Cerebellar nuclear complex (tissue), 1 donor: ENCODE measurements at places on chromosomes 13 and 19.

GRCh38 chr19:10912619-10913018, 15.8 kb downstream of the YIPF2 start:
- DNase-seq = no peak

GRCh38 chr19:403221-404027, 5.5 kb downstream of the C2CD4C start:
- DNase-seq = no peak

GRCh38 chr19:51552996-51553725, 17.9 kb upstream of the ZNF175 start:
- no peak for DNase-seq

GRCh38 chr19:10812902-10813404, 23.1 kb downstream of the TMED1 start:
- no peak for DNase-seq

GRCh38 chr13:32669030-32669646, 82.9 kb downstream of the PDS5B start:
- DNase-seq = no peak

- DNase-seq = no peak
These were observed 29.1 kb upstream of the IGFL4 start for GRCh38 chr19:46069806-46070341.

DNA sequence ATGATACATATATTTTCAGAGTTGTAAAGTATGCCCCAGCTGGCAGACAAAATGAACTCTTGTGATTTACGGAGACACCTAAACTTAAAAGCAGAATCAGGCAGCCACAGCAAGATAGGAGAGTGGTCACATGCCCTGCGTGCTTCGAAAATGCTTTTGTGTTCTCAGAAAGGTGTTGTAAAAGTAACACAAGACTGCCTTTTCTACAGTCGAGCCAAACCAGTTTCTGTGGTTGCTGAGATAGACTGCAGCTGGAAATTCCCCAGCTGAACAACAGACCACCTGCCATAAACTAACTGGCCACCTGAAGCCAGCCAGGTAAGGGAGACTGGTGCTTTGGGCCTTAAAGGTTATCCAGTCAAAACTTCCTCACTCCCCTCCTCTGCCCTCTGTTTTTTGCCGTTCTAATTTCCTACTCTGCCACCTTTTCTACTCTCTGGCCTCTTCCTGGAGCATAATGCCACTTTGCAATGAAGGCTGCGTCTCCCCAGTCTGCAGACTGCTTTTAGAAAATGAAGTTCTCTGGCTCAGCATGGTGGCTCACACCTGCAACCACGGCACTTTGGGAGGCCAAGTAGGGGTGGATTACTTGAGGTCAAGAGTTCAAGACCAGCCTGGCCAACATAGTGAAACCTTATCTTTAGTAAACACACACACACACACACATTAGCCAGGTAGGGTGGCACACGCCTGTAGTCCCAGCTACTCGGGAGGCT, 381.2 kb upstream of the SLITRK1 start:
- no peak for DNase-seq

- DNase-seq = no peak
These were observed 31.3 kb downstream of the TINCR start for GRCh38 chr19:5536337-5536894.

DNA sequence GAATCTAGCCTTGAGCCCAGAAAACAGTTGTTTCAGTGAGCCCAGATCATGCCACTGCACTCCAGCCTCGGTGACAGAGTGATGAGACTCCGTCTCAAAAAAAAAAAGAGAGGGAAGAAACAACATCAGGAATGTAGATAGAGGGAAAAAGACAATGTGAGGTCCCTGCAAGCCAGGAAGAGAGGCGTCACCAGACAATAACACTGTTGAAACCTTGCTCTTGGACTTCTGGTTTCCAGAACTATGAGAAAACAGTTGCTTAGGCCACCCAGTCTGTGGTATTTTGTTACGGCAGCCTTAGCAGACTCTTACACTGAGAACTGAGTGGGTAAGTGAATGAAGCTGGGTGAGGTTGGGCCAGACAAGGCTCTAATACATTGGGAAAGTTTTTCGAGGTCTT, 64.1 kb downstream of the TNFSF11 start:
- DNase-seq = no peak

DNA sequence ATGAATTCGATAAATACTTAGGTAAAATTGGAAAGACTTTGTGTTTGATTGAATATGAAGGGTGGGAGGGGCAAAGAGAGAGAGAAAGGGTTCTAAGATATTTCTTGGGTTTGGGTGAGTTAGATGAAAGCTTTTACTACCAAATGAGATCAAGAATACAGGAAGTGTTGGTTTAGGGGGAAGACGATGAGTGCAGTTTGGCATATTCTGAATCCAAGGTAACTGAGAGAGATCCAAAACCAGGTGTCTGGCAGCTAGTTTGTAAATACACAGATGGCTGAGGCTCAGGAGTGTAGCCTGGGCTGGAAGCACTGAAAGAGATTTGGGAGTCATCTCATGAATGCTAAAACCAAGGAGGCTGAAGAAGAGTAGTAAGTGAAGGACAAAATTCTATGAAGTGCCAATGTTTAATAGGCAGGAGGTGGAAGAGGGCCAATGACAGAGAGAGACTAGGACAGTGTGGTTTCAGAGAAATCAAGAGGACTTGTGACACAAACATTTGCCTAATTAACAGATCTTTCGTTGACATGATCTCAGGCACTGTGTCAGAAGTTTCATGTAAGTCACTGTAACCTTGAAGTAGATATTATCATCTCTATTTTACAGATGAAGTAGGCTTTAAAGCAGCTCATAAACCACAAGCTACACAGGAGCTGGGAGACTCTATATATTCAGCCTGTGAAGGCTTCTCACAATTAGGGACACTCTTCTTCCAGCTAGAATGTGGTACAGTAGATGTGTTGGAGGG, 70.2 kb upstream of the ZDHHC20 start:
- no peak for DNase-seq

GRCh38 chr19:17236811-17237543, 8.7 kb downstream of the NR2F6 start:
- DNase-seq = no peak

DNA sequence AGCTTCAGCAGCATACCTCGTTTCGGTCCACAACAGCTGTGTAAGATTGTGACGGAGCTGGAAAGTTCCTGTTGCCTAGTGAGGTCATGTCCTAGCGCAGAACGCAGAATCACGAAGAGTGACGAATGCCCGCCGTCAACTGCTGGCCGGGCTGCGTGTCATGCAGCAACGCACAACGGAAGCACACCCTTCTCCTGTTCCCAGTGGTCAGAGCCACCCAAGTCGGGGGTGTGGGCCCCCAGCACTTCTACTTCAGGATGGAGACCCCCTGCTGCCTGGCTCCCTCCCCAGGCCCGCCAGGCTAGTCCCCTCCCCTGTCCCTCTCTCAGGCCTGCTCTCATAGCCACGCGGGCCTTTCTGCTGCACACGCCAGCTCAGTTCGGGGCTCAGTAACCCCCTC, 25.9 kb downstream of the C2CD4C start:
- no peak for DNase-seq

GRCh38 chr19:32357720-32358119, 12.3 kb downstream of the ZNF507 start:
- no peak for DNase-seq

GRCh38 chr13:101185606-101186005, 230.7 kb downstream of the NALCN start:
- no peak for DNase-seq

DNA sequence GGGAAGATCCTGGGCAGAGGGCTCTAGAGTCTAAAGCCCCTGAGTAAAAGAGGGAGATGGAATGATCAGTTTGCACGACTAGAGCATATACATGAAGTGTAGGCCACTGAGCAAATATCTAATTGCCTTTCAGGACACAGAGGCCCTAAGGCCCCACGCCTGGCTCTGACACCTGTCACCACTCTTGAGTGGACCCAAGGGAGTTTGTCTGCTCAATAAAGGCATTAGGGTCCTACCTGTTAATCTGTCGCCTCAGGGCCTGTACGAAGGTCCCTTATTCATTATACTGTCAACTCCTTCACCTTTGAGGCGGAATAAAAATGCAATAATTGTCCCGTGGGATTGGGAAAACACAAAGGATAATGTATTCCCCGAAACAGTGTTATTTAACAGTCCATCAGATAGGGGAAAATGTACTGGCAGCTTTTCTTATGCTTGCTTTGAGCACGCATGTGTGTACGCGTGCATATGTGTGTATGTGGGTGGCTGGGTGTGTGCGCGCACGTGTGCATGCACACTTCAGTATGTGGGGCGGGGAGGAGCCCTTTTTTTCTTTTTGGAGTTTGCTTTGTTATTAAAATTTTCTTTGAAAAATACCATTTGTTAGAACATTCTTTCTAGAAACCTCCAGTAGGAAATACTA, 161.8 kb upstream of the SERP2 start:
- DNase-seq = no peak

DNA sequence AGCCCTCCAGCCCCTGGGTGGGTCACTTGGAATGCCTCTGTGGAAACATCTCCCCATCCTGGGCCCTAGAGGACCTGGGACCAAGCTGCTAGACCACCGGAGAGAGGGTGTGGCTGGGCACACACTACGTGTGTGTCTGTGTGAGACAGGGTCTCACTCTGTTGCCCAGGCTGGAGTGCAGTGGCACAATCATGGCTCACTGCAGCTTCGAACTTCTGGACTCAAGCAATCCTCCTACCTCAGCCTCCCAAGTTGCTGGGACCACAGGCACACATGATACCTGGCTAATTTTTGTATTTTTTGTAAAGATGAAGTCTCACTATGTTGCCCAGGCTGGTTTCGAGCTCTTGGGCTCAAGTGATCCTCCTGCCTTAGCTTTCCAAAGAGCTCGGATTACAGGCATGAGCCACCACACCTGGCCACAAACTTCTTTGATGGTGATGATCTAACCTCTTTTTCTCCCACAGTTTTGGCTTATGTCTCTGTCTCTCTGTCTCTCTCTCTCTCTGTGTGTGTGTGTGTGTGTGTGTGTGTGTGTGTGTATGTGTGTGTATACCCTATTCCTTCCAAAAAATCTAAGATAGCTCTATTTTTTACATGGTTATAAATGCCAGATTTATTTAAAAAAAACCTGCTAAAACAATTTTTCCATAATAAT, 32.1 kb upstream of the SLC7A9 start:
- DNase-seq = no peak
